ENCODE measurements at places on chromosomes 6 and 20.

GRCh38 chr6:144935181-144935580 is 650.0 kb downstream of the UTRN start:
- no peak for DNase-seq

- no peak for DNase-seq
Observed at GRCh38 chr6:91654357-91654756, 1067.5 kb upstream of the MAP3K7 start.

GRCh38 chr6:38179300-38179699 is 359.8 kb downstream of the ZFAND3 start:
- DNase-seq = no peak

- DNase-seq = no peak
Observed at GRCh38 chr6:35727231-35727934, 9.4 kb upstream of the ARMC12 start.

DNA sequence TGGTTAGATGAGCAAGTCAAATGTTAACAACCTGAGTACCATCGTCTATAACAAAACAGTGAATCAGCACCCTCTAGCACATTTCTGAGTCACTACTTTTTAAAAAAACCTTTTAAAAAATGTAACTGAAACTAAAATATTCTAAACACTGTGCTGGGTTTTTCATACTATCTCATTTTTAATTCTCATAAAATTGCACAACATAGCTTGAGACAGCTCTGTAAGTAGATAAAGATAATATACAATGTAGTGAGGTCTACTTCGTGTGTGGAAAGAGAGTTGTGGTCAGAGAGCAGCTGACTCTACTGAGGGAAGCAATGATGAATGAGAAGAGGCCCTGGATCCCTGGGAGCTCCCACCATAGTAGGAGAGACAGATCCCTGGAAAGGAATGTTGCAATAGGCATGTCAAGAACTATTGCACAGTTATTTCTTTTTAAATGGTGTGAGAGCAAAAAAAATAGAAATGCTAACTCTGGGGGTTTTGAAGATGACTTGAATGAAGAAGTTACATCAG is 13.6 kb upstream of the CALHM6 start:
- no peak for DNase-seq

- no peak for DNase-seq
Observed at GRCh38 chr20:20931024-20931423, 175.1 kb downstream of the LINC00237 start.

- no peak for DNase-seq
Observed at GRCh38 chr6:155235087-155235486, 28.7 kb upstream of the CLDN20 start.

DNA sequence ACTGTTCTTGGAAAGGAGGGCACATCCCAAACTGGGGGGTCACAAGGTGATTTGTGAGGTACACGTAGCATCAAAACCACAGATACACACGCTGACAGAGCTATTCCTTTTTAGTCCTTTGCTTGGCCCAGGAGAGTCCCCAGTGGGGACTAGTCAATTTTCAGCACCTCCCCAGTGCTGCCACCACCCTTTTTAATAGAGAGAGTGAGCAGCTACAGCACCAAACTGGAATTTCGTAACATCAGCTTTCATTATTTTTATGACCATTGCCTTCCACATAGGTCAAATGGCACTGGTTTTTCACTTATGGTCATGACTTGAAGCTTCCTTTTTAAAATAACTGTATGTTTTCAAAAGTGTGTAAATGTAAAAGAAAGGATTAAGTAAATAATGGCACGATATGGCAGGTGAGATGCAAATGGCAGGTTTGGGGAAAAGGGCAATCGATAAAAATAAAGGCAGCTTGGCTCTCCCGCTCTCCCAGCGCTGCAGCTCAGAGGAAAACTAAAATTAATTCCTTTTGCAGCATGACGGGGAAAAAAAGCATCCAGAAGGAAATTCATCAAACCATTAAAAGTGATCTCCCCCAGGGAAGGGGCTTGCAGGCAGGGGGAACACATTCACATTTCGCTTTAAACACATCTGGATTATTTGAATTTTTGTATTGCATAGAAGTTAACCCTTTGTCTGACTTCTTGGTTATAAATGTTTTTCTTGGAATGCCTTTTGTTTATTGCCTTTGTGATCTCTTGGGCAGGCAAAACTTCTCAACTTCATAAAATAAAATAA is 95.2 kb downstream of the ANKRD60 start:
- no peak for DNase-seq

GRCh38 chr20:44461142-44461802 is 14.4 kb upstream of the TTPAL start:
- DNase-seq = no peak

DNA sequence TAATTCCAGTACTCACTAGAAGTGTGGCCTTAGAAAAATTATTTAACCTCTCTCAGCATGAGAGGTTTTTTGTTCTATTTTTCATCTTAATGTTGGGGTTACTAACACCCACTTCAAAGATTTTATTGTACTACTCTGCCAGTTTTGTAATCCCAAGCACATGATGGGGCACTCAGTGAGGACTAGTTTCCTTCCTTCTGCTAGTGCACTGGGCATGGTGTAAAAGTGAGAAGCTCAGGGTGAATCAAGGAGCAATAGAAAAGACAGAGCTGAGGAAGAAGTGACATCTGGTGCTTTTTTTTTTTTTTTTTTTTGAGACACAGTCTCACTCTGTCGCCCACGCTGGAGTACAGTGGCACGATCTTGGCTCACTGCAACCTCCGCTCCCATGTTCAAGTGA is 439.4 kb upstream of the ARID1B start:
- DNase-seq = no peak

DNA sequence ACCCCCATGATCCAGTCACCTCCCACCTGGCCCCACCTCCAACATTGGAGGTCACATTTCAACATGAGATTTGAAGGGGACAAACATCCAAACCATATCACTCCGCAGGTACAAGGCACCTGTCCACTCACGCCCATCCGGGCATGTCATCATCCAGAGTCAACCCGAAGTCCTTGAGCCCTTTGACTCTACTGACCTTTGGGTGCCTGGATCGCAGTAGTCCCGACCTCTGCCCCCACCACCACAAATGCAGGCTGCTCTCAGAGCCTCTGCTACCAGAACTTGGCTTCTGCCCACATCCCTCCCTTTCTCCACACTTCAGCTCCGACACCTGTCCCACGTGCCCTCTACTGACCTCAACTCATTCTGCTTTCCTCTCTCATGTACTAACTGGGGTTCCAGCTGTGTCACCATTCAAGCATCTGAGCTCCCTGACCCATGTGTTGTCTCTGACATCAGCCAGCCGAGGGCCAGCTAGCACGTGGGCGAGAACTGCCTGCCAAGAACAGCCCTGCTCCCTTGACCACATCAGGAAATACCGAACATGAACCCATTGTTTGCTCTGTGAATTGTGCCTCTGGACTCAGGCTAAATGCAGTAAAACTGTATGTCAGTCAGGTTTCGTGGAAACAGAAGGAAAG is 498.3 kb upstream of the SULF2 start:
- no peak for DNase-seq

- no peak for DNase-seq
Observed at GRCh38 chr6:123812621-123813020, 9.0 kb downstream of the NKAIN2 start.

- no peak for DNase-seq
Observed at GRCh38 chr6:97293198-97293696, 10.2 kb upstream of the MMS22L start.

GRCh38 chr6:96545882-96546281 is 17.0 kb upstream of the FHL5 start:
- no peak for DNase-seq

DNA sequence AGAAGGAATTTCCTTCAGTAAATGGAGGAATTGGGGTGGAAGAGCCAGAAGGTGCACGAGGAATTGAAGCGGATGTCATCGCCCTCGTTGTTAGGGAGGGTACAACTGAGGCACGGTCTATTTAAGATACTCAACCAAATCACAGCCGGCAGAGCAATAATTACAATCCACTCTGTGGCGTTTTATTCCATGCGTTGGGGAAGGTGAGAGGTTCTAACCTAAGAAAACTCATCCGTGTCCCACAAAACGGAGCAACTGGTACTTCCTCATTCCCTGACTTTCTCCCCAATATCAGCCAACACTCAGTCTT is 802 bp upstream of the RRBP1 start:
- DNase-seq = no peak

DNA sequence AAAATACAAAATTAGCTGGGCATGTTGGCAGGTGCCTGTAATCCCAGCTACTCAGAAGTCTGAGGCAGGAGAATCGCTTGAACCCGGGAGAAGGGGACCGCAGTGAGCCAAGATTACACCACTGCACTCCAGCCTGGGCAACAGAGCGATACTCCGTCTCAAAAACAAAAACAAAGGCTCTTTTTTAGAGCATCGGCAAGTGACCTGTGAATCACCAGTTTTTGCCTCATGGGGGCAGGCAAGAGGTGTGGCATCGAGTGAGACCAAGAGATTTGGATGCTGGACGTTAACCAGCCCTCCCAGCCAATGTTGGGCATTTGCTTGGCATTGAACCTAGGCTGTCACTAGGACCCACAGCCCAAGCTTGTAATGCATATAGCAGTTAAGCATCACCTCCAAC is 14.6 kb upstream of the CDK5RAP1 start:
- no peak for DNase-seq

- DNase-seq = no peak
Observed at GRCh38 chr20:46458866-46459750, 52.7 kb upstream of the ELMO2 start.

DNA sequence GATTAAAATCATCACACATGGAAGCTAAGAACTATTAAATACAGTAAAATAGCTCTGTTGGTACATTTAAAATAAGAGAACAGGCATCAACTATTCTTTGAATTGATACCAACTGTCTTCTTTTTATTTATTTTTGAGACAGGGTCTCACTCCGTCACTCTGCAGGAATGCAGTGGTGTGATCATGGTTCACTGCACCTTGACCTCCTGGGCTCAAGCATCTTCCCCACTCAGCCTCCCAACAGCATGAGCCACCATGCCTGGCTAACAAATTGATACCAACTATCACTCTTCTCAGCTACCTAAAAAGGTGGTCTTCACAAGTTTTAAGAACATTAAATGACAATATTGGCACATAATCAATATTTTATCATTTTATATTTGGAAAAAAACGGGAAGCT is 7.8 kb upstream of the PNISR start:
- DNase-seq = no peak

- DNase-seq = no peak
Observed at GRCh38 chr6:20362623-20363022, 39.1 kb upstream of the E2F3 start.

- DNase-seq = no peak
Observed at GRCh38 chr20:25538838-25539665, 46.3 kb downstream of the NINL start.

DNA sequence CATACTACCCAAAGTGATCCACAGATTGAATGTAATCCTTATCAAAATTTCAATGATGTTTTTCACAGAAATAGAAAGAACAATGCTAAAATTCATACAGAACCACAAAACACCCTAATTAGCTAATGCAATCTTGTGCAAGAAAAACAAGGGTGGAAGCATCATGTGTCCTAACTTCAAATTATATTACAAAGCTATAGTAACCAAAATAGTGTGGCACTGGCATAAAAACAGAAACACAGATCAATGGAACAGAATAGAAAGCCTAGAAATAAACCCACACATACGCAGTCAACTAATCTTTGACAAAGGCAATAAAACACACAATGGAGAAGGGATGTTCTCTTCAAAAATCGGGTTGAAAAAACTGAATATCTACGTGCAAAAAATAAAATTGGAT is 131.1 kb downstream of the TASP1 start:
- DNase-seq = no peak

- DNase-seq = no peak
Observed at GRCh38 chr6:40340957-40341356, 246.2 kb downstream of the LRFN2 start.

GRCh38 chr6:147159536-147160374 is 44.5 kb upstream of the STXBP5 start:
- DNase-seq = no peak

DNA sequence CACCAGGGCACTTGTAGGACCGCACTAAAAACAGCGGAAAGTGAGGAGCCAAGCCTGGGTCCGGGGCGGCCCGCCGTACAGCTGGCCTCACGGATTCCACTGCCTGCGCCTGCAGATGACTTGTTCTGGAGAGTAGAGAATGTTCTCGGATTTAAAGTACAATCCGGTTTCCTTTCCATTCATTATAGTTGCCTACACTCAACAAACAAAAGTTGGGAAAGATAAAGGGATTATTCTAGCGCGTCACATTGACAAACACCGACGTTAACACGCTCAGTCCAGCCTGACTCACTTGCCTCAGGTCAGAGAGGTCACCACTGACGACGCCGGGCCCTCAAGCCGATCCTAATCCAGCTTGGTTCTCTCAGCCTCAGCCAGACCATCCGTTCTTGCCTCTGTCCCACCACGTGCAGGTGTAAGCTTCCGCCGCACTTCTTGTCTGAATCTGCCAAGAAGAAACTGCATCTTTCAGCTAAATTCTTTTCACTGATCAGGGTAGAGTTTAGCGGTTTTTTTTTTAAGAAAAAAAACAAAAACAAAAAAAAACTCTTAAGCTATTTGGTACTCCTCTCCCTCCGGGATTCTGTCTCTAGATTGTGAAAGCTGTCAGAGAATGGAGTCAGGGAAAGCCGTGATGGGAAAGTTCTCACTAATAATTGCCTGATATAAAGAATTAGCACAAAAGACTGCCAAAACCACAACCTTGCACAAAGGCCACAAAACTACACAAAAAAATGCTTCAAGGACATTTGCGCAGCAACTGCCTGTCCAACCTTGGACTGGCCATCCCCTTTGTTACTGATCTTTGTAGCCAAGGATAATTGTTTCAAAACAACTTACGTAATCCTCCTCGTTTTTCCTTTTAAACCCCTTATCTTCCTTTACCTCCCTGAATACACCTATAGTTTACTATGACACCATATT is 1.1 kb upstream of the PHF10 start:
- DNase-seq = no peak

- no peak for DNase-seq
Observed at GRCh38 chr6:120938876-120939472, 395.3 kb downstream of the TBC1D32 start.

- no peak for DNase-seq
Observed at GRCh38 chr20:62219101-62219991, 732 bp downstream of the HRH3 start.

- DNase-seq = no peak
Observed at GRCh38 chr6:147806697-147807096, 298.2 kb downstream of the SAMD5 start.

- DNase-seq = no peak
Observed at GRCh38 chr6:33857932-33858475, 54.2 kb upstream of the MLN start.

- no peak for DNase-seq
Observed at GRCh38 chr20:52787962-52788361, 184.2 kb upstream of the TSHZ2 start.

- no peak for DNase-seq
Observed at GRCh38 chr6:6661684-6662083, 73.2 kb downstream of the LY86 start.

GRCh38 chr20:48574383-48574782 is 253.4 kb downstream of the PREX1 start:
- DNase-seq = no peak

- no peak for DNase-seq
Observed at GRCh38 chr20:46694484-46694883, 5.2 kb upstream of the TP53RK start.
